Mammary epithelial cell (primary cell): ENCODE measurements at places on chromosomes 6 and 20. TPM values are rescaled to one million over a fixed set of nuclear protein-coding genes. Genes with fewer than 3 reads are reported as not detected.

IFNGR1 gene
- 54.7 and 62.7 TPM in 2 replicates for total RNA-seq

- no peak for DNase-seq
Measured at GRCh38 chr20:61662226-61662967, 403.3 kb downstream of the TAF4 start.

GPLD1 gene
- total RNA-seq, result not detected in 2 replicates

DNA sequence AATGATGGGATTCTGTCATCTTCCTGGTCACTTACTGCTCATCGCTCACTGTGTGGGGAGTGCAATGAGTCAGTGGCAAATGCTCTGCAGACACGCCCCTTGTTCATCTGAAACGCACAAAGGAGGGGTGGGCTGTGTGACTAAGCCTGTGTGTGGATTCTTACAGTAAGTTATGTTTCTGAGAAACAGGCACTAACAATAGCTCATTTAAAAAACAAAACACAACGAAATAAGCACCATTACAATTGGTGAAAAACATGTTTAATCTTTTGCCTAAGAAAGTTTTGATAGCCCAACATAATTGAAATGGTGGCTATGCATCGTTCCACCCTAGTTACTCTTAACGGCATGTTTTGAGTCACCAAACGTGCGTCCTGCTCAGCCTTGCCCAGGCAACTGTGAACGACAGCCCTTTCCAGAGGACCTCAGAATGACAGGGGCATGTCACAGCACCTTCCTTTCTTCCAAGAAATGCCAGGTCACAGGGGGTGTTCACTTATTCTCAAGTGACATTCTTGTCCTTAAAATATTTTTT lies 118.4 kb upstream of the SGK1 start:
- peak; percentile 97 for DNase-seq

FAM209B gene
- not detected for total RNA-seq

OTOR gene
- not detected in 2 replicates for total RNA-seq

PDYN gene
- total RNA-seq, result not detected

DNA sequence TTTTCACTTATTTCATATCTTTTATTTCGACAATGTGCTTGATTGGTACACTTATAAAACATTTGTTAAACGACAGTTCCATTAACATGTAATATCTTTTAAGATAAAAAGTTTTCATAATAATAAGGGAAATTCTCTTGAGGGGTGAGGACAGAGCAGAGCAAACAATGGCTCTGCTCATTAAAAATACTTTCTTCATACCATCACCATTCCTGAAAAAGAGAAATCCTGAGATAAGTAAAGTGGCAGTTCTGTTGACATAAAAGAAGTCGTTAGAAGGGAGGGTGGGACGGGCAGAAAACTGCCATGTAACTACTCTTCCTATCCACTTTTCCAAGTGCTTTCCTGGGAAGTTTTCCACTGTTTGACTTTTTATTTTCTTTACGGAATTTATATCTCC lies 193.6 kb upstream of the CEP162 start:
- DNase-seq, result no peak

REM1 gene
- not detected in 2 replicates for total RNA-seq

TSPO2 gene
- not detected for total RNA-seq

DNA sequence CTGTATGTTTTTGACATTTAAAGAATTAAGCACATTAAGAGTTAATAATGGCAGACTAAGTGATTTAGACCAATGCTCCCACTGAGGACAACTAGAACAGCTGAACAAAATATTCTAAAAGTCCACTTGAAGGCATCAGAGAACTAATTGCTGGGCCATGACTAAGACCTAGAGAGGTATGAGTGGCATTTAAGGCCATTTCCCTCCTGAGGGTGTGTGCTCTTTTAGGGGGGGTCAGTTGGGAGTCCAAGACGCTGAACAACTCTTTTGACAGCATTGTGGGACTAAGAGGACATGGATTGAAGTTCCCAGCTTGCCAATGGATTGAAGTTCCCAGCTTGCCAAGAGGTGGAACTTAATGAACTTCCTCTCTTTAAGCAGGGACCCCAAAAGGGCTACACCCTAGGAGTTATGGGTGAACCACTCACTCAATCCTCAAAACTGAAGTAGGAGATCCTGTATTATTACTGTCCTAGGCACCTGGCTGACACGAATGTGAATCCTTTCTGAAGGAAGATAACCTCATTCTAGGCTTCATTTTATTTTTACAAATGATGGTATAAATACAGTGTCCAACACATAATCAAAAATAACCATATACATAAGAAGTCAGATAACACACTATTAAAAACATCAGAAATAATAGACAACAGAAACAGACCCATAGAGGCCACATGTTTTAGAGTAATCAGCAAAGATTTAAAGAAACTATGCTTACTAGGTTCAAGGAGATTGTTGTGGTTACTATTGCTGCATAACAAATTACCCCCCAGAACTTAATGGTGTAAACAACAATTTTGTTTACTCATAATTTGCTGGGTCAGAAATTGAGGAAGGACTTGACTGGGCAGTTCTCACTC lies 175.1 kb downstream of the VEGFA start:
- DNase-seq, result no peak

DNA sequence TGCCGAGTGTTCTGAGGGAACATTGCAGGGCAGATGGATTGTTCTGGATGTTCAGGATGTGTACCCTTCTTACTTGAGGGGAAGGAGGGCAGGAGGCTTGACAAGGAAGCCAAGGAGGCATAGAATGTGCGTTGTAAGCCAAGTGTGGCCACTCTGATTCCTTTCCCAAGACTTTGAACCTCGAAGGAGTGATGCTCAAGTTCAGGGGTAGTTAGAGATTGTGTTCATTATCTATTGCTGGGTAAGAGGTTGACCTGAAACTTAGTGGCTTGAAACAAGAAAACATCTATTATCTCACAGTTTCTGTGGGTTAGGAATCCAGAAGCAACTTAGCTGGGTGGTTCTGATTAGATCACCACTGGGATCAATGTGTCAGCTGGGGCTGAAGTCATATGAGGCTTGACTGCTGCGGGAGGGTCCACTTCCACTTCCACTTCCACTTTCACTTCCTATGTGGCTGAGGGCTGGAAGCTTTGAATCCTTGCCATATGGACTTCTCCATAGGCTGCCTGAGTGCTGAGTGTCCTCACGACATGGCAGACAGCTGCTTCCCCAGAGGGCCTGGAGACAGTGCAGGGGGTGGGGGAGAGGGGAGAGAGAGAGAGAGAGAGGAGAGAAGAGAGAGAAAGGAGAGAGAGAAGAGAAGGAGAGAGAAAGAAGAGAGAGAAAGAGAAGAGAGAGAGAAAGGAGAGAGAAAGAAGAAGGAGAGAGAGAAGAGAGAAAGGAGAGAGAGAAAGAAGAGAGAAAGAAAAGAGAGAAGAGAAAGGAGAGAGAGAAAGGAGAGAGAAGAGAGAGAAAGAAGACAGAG lies 6.9 kb upstream of the CD40 start:
- no peak for DNase-seq

DNA sequence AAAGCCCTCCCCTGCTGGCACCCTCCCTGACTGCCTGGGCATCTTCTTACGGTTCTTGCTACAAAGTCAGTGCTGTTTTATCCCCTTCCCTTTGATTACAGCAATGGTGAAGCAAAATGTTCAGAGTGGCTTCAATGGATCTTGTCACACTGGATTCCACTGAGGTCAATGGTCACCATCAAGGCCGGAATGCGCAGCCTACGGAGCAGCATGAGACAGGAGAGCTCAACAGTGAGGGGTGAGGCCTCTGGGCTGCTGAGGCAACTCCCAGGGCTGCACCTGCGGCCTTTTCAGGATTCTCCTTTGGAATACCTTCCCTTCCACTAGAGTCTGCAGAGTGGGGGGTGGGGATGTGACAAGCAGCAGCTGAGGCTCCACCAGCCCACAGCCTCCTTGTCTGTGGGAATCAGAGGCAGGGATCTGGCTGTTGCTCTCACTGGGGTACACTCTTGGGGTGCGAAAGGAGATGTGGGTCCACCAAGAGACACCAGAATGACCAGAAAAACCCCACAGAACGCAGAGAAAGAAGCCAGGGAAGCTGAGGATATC lies 40.4 kb upstream of the EMILIN3 start:
- DNase-seq, result no peak

- DNase-seq, result no peak
Measured at GRCh38 chr6:128500014-128500413, 20.4 kb downstream of the PTPRK start.

ZNF311 gene
- 2.0 TPM for total RNA-seq

DNA sequence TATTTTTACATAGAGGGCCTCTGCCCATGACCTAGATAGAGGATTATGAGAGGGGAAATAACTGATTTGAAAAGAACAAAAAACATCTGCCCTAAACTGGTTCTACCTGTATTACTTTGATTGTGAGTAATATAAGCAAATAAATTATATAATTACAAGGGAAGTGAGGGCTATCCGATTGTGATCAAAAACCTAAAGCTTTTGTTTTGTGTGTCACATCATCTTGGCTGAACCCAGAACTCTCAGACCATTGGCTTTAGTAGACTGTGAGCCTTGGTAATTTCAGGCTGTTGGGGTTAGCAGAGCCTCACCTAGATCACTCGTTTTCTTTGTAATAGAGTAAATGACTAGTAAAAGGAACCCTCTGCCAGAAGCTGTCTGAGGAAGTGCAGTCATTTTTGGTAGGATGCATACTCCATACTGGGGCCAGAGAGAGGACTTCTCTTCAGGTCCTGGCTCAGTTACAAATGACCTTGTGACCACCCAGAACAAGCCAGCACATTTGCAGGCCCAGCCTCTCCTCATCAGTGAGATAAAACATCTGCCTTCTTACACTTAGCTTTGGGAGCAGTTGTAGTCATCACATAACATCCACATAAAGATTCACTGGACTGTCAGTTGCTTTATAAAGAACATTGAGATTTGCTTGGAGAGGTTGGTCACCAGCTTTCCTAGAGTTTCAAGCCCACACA lies 13.5 kb downstream of the STK35 start:
- no peak for DNase-seq

GTSF1L gene
- not detected for total RNA-seq

DNA sequence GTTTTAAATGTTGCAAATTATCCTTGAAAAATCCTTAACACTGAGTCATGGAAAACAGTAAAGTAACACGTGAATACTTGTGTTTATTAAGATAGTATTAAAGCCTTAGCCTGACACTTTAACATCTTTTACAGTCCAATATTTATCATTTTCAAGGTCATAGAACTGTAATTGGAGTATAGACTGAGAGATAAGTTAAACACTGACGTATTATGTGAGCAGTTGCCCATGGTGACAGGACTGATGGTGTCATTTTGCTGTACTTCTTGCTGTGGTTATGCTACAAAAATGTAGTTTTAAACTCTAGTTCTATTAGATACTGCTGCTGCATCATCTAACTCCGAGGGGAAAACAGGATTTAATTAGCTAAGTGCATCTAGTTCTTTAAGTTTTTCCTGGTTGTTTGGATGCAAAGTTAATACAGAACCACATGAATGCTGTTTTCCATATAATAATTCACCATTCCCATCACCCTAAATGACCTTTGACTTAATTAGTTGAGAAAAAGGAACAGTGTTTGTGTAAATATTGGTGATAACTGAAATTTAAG lies 37.8 kb downstream of the SLC2A12 start:
- DNase-seq, result no peak

- peak; percentile 74 for DNase-seq
Measured at GRCh38 chr6:140281236-140281635, 906.8 kb upstream of the CITED2 start.

GRCh38 chr6:156697225-156697830 lies 79.8 kb upstream of the ARID1B start:
- no peak for DNase-seq

CDS2 gene
- total RNA-seq, result 63.8 TPM

ARMH2 gene
- not detected in 2 replicates for total RNA-seq

DNA sequence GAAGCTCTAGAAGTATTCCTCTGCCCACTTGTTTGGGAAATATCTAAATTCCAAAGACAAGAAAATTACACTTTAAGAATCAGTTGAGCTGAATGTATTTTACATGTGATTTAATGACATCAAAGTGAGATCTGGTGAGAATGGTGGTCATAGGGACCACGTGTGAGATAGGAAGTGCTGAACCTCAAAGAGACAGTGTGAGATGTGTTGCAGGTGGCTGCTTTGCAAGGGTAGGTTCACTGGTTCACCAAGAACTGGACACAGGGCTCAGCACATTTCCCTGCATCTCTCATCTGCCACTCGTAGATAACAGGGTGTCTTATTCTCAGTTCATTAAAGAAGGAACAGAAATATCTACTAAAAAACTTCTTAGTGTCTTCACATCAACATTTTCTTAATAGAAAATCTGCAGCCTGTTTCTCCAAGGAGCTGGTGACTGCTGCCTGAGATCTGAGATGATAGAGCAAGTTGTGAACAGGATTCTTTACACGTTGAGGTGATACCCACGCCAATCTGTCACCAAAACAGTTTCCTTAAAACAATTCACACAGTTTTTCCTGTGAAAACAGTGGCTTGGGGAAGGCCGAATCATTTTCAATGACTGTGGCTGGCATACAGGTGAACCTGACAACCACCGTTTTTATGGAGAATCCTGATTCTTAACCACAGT lies 7.2 kb downstream of the CCR6 start:
- DNase-seq, result no peak

GRCh38 chr6:25062070-25062811 lies 126.5 kb upstream of the RIPOR2 start:
- no peak for DNase-seq

HAO1 gene
- not detected in 2 replicates for total RNA-seq

SRSF3 gene
- total RNA-seq, result 167 TPM

DNA sequence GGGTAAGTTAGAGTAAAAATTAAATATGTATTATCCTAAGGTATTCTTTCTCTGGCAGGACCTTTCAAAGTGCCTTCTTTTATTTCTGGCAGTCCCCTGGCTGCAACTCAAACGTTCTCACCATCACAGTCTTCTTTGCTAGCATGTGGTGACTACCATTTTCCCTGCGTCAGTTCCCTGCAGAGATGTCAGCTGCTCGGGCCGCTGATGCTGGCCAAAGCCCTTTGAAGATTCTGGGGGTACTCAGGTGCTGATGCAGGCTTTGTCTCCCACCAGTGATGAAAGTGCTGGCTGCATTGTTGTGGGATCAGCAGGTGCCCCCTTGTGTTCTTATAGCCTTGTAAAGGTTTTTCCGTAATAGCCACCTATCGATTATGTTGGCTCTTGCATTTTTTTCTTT lies 140.1 kb downstream of the BTBD3 start:
- no peak for DNase-seq

DNA sequence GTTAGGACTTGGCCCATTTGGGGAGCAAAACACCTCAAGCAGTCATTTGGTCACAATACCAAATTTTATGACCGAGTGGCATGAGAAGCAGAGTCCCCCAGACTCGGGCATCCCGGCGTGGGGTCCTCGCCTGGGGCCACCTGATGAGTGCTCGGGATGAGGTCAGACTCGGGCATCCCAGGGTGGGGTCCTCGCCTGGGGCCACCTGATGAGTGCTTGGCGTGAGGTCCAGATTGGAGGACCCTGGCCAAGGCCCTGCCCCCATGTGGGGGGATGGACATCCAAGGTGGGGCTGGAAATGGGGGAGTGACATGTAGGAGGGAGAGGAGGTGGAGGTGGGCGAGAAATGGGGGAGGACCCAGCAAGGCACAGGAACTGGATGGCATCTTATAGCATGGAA lies 56.1 kb upstream of the CST7 start:
- DNase-seq, result no peak

ABHD16B gene
- total RNA-seq, result not detected

HRH3 gene
- not detected for total RNA-seq

E2F1 gene
- total RNA-seq, result 2.1 and 12.7 TPM in 2 replicates

BMP5 gene
- not detected in 2 replicates for total RNA-seq
